LoVo (cell line): ENCODE measurements at places on chromosomes 7 and 10.

GRCh38 chr10:29105516-29106215, 183.2 kb upstream of the LYZL1 start:
- peak; percentile 41 for DNase-seq

DNA sequence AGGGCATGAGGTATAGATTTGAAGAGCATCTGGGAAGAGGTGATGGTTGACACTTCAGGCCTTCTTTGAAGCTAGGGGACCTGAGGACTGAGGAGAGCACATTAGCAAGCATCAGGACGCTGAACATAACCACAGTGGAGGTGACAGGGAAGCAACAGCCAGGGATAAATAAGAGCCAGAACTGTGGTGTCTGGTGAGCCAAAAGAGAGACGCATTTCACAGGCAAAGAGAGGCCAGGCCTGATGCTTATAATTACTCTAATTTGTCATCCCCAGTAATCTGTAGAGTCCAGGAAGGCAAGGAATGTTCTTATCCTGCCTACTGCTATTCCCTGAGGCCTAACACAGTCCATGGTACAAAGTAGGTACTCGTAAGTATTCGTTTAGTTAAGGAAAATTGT, 10.4 kb upstream of the FAS start:
- no peak for DNase-seq

DNA sequence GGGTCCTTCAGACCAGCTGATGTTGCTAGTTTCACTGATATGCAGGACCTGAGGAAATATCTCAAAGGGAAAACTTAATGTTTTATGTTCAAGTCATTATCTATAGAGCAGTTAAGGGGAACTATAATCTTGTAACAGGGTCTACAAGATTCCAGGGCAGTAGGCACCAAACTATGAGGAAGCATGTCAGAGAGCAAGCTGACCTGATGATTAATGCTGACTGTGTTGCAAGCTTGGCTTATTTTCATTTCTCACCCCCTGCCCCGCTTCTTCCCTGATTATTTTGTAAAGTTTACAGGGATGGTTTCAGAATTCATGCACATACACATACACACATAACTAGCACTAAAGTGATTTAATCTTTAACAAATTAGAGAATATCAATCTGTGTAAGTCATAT, 84.3 kb upstream of the CACNA2D1 start:
- no peak for DNase-seq

DNA sequence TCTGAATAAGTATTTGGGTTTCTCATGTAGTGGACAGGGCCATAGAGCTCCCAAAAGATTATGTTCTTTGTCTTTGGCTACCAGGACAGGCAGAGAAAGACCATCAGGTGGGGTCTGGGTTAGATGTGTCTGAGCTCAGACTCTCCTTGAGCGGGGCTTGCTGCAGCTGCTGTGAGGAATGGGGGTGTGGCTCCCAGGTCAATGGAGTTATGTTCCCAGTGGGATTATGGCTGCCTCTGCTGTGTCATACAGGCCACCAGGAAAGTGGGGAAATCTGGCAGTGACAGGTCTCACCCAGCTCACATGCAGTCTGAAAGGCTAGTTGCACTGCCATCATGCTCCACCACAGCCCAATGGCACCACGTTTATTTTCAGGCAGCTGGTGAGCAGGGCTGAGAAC, 97.0 kb upstream of the FERD3L start:
- no peak for DNase-seq

GRCh38 chr10:84478151-84478550, 149.8 kb downstream of the CCSER2 start:
- DNase-seq: no peak

DNA sequence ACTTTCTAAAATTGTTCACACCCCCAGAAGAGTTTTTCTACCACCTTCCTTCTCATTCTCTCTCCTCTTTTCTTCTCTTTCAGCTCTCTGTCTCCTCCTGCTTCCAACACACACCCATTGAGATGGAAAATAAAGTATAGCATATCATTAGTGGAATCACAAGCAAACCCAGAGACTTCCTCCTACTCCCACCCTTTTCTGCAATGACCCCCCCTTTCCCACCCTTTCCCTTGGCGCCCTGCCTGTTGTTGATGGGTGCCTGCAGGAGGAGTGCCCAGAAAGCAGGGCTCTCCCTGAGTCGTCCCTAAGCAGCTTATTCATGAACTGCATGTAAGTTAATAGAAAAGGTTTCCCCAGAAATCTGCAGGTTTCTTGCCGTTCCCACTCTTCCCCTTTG, 300.0 kb downstream of the PLXNA4 start:
- DNase-seq: no peak

DNA sequence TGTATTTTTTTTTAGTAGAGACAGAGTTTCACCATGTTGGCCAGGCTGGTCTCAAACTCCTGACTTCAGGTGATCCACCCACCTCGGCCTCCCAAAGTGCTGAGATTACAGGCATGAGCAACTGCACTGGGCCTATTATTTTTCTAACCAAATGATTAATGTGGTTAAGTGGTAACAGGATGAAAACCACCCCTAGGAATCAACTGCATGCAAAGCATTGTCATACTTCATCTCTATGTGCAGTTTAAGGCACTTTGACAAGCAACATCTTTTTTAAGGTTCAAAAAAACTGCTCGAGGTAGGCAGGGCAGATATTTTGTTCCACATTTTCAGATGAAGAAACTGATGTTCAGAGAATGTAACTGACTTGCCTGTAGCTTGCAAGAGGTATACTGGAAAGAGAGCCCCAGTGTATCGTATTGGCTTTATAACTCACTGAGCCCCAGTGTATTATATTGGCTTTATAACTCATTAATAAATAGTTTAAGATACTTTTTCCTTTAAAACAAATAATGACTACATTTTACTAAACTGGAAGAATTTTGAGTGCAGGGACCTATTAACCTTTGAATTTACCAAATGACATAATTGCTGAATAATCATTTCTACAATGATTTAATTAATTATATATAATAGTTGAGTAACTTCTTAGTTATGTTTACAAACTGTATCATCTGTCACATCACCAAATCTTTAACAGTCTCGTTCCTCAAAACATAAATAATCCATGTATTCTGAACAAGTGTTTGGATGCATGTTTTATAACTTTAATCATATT, 38.1 kb downstream of the RTKN2 start:
- no peak for DNase-seq

GRCh38 chr7:134184767-134185166, 57.6 kb downstream of the LRGUK start:
- no peak for DNase-seq

DNA sequence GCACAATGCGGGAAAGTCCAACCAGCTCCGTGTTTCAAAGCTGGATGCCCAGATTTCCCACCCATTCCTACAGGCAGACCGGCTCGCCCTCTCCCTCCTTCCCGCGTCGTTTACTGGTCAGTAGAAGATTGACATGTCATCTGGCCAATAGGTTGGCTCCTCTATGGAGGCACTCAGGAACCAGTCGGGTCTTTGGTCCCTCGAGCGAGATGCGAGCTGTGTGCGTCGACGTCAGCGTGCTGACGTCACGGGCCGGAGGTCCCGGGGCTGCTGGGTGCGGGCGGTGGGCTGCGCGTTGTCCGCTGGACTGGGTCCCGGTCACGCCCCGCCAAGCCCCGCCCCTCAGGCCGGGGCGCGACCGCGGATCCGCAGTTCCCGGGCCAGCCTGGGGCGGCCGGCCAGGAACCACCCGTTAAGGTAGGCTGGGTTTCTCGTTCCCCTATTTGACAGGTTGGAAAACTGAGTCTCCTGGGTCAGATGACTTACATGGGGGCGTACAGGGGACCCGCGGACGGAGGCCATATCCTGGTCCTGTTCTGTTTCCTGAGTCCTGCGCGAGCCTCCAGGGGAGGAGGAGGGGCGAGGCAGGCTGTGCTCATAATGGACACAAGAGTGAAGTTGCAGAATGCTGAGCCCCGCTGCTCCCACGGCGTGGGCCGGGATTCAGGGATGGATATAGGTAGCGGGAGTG, at the start of gene STARD3NL:
Gene STARD3NL, plus strand, starts transcription at position 242 of the 691 bp plus-strand sequence. CDS start 29,260 bp downstream, outside the sequence.
- peak; percentile 100 for DNase-seq

DNA sequence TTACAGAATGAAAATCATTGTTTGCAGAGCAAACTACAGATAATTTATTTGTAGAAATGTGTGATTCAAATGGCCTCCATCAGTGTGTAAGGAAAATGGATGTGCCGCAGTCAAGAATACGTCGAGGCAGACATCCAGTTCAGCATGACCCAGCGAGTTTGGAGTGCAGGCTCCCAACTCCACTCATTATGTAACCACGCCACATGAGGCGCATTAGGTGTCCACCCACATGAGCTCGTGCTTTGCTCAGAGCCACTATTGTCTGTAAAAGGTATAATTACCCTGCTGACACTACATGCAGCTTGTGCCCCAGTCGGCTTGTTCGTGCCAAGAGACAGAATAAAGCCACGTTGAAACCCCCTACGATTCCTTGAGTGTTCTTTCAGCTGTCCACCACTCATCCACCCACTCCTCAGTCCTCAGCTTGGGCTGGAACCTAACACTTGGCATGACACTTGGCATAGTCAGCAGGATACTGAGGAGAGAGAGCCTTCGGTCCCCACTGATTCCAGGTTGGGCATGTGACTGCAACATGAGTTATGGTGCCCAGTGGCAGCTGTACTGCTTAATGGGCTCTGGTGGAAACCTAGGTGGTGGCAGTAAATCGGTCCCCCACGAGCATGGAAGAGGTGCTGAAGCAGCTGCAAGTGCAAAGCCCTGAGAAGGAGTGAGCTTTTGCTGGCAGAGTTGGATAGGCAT, 102.7 kb downstream of the BICC1 start:
- DNase-seq: no peak

DNA sequence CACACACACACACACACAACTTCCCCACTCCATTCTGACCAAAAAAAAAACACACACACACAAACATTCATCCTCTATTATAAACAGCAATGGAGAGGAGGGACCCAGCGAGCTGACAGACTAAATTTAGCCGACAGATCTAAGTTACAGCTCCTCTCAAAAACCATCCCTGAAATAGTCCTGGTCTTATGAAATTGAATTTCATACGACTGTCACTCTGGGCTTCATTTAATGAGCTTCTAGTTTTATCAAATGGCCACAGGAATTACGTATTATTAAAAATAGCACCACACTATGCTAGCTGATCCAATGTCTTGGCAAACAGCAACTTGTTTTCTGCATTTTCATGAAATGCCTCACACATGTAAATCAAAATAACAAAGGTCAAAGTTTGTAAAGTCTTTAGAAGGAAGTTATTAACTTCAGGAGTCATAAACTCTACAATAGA, 131.3 kb upstream of the ASAH2 start:
- DNase-seq: no peak

DNA sequence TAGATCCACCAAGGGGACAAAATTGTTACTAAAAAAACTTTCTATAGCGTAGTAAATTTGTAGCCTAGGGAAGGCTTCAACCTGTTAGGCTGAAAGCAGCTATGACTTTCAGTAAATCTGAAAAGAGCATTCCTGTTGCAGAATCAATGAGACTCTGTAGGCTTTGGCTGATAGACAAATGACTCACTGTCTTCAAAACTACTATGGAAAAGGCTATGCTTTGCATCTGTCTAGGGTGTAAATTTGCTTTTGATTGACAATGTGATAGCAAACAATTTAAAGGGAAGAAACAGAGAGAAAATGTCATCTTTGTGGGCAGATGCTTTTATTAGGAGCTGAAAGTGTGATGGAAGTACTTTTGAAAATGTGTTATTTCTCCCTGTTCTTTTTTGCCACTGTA, 60.6 kb downstream of the ARL5B start:
- DNase-seq: no peak

DNA sequence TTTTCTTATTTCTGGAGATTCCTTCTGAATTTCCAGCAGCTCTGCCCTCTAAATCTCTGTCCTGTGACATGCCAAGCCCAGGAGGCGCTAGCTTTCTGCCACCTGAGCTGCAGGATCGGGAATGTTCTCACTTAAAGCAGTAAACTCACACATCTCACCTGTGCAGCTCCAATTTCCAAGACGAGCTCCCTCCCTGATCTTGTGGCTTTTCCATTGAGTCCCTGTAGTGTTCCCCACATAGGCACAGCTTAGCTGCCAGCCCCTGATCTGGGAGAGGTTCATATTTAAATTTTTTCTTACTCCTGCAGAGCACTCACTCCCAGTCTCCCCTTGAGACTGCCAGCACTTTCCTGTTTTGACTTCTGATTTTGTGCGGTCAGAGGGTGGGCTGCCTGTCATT, 479.3 kb downstream of the GLRX3 start:
- no peak for DNase-seq

- no peak for DNase-seq
Observed at GRCh38 chr10:122290334-122290733, 19.2 kb downstream of the BTBD16 start.

DNA sequence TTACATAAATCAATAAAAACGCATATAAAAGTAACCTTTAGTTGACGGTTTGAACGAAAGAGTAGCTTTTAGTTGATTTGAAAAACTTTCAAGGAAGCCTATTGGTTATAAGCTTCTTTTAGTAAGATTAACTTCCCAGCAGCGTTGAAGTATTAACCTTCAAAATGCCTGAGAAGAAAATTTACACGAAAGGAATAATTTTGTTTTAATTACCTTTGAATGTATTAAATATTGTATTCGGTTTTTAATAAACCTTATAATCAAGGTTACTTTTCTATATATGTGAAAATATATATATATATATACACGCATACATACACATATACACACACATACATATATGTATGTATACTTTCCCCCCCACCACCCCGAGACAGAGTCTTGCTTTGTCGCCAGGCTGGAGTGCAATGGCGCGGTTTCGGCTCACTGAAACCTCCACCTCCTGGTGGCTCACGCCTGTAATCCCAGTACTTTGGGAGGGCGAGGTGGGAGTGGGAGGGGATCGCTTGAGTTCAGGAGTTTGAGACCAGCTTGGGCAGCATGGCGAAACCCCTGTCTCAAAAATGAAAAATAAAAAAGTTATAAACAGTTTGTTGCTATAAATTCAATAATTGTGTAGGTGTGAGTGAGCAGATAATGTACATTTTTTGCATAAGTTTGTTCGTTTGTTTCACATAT, 57.6 kb upstream of the EZH2 start:
- peak; percentile 90 for DNase-seq

DNA sequence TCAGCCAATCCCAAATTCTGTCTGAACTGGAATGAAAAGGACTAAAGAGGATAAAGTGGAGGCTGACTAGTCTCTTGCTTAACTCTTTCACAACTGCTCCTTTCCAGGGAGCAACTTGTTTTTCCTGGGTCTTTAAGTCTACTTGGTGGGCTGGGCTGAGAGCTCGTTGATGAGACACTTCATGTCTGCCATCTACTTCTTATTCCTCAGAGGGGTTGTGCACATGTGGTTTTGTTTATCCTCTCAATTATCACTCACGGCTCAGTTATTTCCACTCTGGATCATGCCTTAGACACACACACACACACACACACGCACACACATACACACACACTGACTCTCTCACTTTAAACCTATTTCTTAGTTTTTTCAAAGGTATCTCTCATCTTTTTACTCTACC, 298.6 kb upstream of the MTPN start:
- DNase-seq: no peak

DNA sequence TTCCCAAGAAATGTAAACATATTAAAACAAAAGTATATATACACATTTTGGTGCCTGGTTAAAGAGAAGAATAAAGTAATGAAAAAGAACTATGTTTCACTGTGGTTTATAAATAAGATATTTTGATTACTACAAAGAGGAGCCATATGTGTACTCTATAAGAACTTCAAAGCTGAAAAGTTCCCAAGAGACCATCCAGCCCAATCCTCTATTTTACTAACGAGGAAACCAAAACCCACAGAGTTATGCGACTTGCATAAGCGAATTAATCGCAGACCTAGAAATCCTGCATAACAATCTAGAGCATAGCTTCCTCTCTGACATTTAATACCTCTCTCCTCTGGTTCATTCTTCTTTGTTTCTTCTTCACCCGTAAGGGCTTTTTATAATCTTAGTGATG, 937.1 kb downstream of the CNTNAP2 start:
- DNase-seq: no peak
